Smooth muscle cell of trachea (primary cell): ENCODE measurements at places on chromosomes 5 and 9. TPM values are rescaled to one million over a fixed set of nuclear protein-coding genes. Genes with fewer than 3 reads are reported as not detected.

The FGD3 gene
- not detected in 2 replicates for total RNA-seq

The RORB gene
- 0.87 and 1.5 TPM in 2 replicates for total RNA-seq

The FOXD4L6 gene
- total RNA-seq: not detected in 2 replicates

The PELO gene
- total RNA-seq: 21.1 and 29.6 TPM in 2 replicates

The PTGS1 gene
- total RNA-seq: 44.8 and 67.8 TPM in 2 replicates

The PPP3R2 gene
- not detected in 2 replicates for total RNA-seq

The KIF4B gene
- 0.15 and 0.17 TPM in 2 replicates for total RNA-seq

The CMYA5 gene
- 6.0 and 11.2 TPM in 2 replicates for total RNA-seq

The CPEB4 gene
- 13.8 and 16.0 TPM in 2 replicates for total RNA-seq

The GARNL3 gene
- total RNA-seq: 1.3 and 5.0 TPM in 2 replicates

The BTNL3 gene
- total RNA-seq: not detected in 2 replicates

The SMIM32 gene
- not detected in 2 replicates for total RNA-seq

The DCANP1 gene
- total RNA-seq: not detected in 2 replicates
